A375 (cell line): ENCODE measurements at places on chromosomes 6 and 20. TPM values are rescaled to one million over a fixed set of nuclear protein-coding genes. Genes with fewer than 3 reads are reported as not detected.

Gene GLP1R
- total RNA-seq, result not detected in 2 replicates

Gene ATP6V1G2
- total RNA-seq, result 0.26 and 1.9 TPM in 2 replicates

Gene CTAGE9
- total RNA-seq, result not detected in 2 replicates

Gene PRSS16
- 0.16 and 3.5 TPM in 2 replicates for total RNA-seq

Gene GTPBP2
- total RNA-seq, result 120 and 134 TPM in 2 replicates

Gene DEFB124
- not detected in 2 replicates for total RNA-seq

Gene TMEM217
- total RNA-seq, result not detected in 2 replicates

Gene TREML1
- total RNA-seq, result not detected in 2 replicates

Gene CRISP2
- 0.29 TPM in 1 of 2 replicates, not detected in the other for total RNA-seq

Gene PACRG
- total RNA-seq, result not detected in 2 replicates

Gene KCNK16
- not detected in 2 replicates for total RNA-seq

Gene LRRC73
- total RNA-seq, result 0.93 and 1.9 TPM in 2 replicates

Gene PXT1
- not detected in 2 replicates for total RNA-seq

Gene GSTA2
- total RNA-seq, result not detected in 2 replicates

Gene PHACTR1
- total RNA-seq, result 0.23 and 0.61 TPM in 2 replicates

Gene SLC22A7
- not detected in 2 replicates for total RNA-seq

Gene PERP
- total RNA-seq, result 18.3 and 18.8 TPM in 2 replicates

Gene PCNA
- total RNA-seq, result 169 and 205 TPM in 2 replicates

Gene ABHD16A
- 25.7 and 26.1 TPM in 2 replicates for total RNA-seq

Gene RAB44
- total RNA-seq, result 0.11 TPM in 1 of 2 replicates, not detected in the other

Gene MCCD1
- total RNA-seq, result not detected in 2 replicates

Gene TBP
- 18.0 and 19.0 TPM in 2 replicates for total RNA-seq

Gene OR2H1
- not detected in 2 replicates for total RNA-seq

Gene RBBP8NL
- total RNA-seq, result 0.03 TPM in 1 of 2 replicates, not detected in the other

Gene DCBLD1
- total RNA-seq, result 12.4 and 22.0 TPM in 2 replicates

Gene ZNF391
- 1.2 and 3.7 TPM in 2 replicates for total RNA-seq

Gene VARS1
- total RNA-seq, result 57.3 and 58.7 TPM in 2 replicates

Gene SYTL3
- total RNA-seq, result 0.08 and 0.29 TPM in 2 replicates

Gene POM121L2
- total RNA-seq, result not detected in 2 replicates

Gene RAMACL
- total RNA-seq, result 0.23 and 0.66 TPM in 2 replicates

Gene SLC22A1
- total RNA-seq, result 0.05 TPM in 1 of 2 replicates, not detected in the other

Gene BMP5
- total RNA-seq, result 0.04 and 0.05 TPM in 2 replicates

Gene IBTK
- total RNA-seq, result 15.7 and 18.3 TPM in 2 replicates

Gene CRISP3
- total RNA-seq, result not detected in 2 replicates

Gene COX4I2
- total RNA-seq, result not detected in 2 replicates

Gene CEP85L
- 11.1 and 11.3 TPM in 2 replicates for total RNA-seq

Gene HCRTR2
- not detected in 2 replicates for total RNA-seq

Gene GRM4
- under 0.01 TPM in 1 of 2 replicates, not detected in the other for total RNA-seq
